ENCODE measurements at places on chromosomes 6 and 20. TPM values are rescaled to one million over a fixed set of nuclear protein-coding genes. Genes with fewer than 3 reads are reported as not detected.

GRCh38 chr6:125570526-125570925 is 178.9 kb upstream of the HEY2 start:
- no peak for DNase-seq

Gene LINC00237
- not detected for polyA plus RNA-seq

Gene GNAS-AS1
- not detected for polyA plus RNA-seq

Gene LGSN
- 0.21 TPM for polyA plus RNA-seq

GRCh38 chr20:49979030-49979832 is 3.5 kb upstream of the SNAI1 start:
- DNase-seq = peak; percentile 66

Gene SIRPB1
- 2.2 TPM for polyA plus RNA-seq

DNA sequence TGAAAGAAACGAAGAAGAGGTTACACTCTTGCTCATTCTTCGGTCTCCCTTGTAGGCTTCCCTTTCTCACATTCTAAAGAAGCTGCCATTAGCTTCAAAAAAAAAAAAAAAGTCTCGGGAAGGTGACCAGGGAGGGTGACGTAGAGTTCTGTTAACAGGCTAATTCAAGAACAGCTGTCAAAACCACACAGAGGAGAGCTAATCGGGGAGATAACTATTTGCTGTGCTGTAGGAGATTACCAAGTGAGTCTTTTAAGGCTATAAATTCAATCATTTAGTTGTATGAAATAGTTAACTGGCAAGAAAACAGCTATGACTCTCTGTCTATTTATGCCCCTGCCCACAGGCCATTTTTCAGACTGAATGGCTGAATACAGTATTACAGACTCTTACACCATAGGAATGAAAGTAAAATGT is 256.8 kb downstream of the SYNE1 start:
- no peak for DNase-seq

DNA sequence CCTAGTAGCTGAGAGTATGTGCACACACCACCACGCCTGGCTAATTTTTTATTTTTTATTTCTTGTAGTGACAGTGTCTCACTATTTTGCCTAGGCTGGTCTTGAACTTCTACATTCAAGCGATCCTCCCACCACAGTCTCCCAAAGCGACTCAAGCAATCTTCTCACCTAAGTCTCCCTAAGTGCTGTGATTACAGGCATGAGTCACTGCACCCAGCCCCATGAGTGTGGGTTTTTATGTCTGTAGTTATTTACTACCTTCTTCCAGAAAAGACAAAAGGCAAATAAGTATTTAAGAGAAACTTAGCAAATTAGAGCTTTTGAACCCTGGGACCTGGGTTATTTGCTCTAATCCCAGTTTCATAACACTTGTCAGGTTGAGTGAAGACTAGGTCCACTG is 92.3 kb upstream of the HCRTR2 start:
- no peak for DNase-seq

Gene ATP6V1G2
- polyA plus RNA-seq = 1.9 TPM

- DNase-seq = no peak
Measured at GRCh38 chr6:19424853-19425252, 412.3 kb upstream of the ID4 start.

- no peak for DNase-seq
Measured at GRCh38 chr6:27139756-27140579, 107.5 kb upstream of the PRSS16 start.

GRCh38 chr6:132887204-132887603 is 72.8 kb downstream of the RPS12 start:
- DNase-seq = no peak

- DNase-seq = no peak
Measured at GRCh38 chr20:46206025-46206424, 87.9 kb downstream of the CD40 start.

- peak; percentile 31 for DNase-seq
Measured at GRCh38 chr6:139173172-139173571, 38.3 kb downstream of the HECA start.

Gene CAGE1
- polyA plus RNA-seq = 0.06 TPM

- no peak for DNase-seq
Measured at GRCh38 chr20:19095762-19096161, 116.7 kb upstream of the SLC24A3 start.

DNA sequence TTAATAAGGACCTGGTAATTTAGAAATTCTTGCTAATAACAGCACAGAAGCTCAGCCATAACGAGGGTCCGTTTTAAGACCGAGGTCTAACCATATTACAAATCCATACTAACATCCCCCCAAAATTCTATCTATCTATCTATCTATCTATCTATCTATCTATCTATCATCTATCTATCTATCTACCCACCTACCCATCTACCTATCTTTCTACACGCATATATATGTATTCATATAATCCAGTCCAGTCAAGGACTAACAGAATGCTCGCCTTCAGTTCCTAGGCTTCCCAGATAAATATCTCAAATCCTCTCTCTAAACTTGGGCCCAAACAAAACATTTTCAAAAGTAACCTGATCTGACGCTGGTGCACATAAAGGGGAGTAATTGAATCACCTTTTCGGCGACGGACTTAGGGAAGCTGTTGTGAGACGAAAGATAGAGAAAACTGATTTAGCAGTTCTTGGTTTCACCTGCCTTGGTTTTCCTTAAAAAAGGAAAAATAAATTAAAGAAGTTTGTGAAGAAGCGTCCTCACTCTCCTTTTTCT is 14.5 kb downstream of the HMGN4 start:
- DNase-seq = no peak

GRCh38 chr20:14055127-14055742 is 59.9 kb downstream of the MACROD2 start:
- DNase-seq = peak; percentile 28

DNA sequence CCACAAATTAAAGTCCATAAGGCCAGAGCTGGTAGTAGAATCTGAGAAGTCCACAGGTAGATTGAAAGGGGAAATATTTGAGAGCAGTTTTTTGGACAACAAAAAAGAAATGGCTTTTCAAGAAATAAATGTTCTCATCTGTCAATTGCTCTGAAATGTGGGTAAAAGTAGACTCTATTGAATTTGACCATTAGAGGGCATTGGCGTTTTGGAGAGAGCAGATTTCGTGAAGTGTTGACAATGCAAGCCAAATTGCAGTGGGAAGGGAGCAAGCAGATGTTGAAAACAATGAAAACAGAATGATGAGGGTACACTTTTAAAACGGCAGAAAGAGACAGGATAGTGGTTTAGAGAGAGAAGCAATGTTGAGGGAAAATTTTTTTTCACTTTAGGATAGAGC is 149.1 kb upstream of the FAM83B start:
- no peak for DNase-seq

GRCh38 chr6:138264372-138264880 is 46.1 kb upstream of the PBOV1 start:
- DNase-seq = no peak

Gene CABLES2
- 1.8 TPM for polyA plus RNA-seq

DNA sequence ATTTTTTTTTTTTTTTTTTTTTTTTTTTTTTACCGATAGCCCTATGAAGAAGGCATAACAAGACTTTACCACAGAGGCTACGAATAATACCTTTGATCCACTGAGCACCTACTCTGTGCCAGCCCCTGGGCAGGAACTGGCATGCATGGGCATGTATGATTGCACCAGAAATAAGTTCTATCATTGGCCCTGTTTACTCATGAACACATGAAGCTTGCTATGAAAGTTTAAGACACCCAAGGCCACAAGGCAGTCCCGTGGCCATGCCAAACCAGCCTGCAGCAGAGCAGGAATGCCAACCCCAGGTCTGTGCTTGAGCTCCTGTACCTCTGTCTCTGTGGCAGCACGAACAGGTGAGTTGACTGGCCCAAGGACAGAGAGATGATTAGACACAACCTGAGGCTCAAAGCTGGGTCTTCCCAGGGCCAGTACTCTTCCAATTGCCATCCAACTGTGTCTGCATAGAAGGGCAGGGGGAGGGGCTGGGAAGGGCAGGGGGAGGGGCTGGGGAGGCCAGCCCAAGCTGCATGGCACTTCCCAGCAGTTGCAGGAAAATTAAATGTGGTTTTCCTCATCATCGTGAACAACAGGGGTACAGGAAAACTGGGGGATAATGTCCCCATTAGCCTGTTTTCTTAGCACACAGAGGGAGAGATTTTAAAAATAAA is 63.5 kb downstream of the LRFN2 start:
- no peak for DNase-seq

Gene SNX14
- 30.1 TPM for polyA plus RNA-seq

Gene SPEF1
- polyA plus RNA-seq = not detected

GRCh38 chr20:13002251-13002650 is 6.5 kb upstream of the SPTLC3 start:
- DNase-seq = no peak

DNA sequence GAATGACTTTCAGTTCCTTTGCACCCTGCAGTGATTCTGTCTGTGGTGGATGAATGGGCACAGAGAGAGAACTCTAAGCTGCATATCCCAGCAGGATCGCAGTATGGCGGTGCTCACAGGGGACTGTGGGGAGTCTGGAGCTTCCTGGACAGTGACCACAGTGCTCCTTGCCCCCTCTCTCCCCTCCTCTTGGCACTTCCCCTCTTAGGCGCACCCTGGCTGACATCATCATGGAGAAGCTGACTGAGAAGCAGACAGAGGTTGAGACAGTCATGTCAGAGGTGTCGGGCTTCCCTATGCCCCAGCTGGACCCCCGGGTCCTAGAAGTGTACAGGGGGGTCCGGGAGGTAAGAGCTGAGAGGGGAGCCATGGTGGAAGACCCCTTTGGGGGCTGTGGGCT is 8.6 kb downstream of the BYSL start:
- DNase-seq = no peak

DNA sequence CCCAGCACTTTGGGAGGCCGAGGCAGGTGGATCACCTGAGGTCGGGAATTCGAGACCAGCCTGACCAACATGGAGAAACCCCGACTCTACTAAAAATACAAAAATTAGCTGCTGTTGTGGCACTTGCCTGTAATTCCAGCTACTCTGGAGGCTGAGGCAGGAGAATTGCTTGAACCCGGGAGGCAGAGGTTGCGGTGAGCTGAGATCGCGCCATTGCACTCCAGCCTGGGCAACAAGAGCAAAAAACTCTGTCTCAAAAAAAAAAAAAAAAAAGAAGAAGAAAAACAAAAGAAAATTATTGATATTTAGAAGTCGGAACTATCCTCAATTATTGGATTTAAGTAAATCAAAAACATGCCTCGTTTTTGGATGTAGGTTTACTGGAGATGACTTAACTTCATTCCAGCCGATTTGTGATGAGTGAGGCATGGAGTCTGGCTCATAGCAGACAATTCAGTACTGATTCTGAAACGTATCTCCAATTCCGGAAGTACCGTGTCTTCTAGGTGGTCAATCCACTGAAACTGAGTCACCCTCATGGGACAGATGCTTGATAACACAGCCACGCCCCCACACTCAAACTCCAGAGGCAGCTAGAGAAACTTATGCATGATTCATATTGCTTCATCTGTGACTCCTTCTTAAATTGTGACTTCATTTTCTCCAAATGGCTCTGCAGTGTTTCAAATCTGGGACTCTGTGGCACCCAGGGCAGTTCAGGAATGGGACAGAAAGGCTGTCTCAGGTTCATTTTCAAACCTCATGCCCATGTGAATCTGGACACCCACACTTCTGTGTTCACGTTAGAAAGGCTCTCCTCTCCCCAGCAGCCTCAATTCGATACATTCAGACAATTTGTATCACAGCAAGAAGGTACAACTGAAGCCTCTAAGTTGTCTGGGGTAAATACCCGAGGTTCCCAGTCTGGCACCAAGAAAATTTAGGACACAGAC is 110.4 kb upstream of the ARMC2 start:
- no peak for DNase-seq

Gene MATN4
- not detected for polyA plus RNA-seq

DNA sequence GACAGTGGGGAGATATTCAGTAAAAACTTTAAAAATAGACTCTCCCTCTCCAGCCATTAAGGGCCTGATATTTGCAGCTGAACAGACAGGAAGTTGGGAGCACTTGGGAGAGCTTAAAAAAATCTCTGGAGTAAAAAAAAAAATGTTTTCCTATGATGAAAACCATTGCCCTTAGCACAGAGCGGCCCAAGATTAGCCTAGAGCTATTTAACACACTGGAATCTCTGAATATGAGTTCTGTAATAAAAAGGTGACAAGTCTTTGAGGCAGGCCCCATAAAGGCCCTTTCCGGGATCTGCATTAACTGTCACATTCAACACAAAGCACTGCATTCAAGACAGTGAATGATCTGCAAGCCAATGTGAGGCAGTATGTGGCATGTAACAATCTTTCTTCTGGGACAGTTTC is 393.7 kb downstream of the ZFAND3 start:
- DNase-seq = no peak

DNA sequence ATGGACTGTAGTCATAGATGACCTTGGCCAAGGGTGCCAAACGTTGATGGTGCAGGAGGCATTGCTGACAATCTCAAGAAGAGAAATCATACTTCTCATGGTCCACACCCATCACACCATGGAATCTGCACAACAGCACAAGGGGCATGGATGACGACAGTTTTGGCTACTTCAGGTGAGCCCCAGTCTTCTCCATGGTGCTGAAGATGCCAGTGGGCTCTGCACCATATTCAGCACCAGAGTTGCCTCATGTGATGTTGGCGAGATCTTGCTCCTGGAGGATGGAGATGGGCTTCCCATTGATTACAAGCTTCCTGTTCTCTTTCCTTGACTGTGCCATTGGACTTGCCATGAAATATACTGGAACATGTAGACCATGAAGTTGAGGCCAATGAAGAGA is 188.9 kb downstream of the NRN1 start:
- no peak for DNase-seq

DNA sequence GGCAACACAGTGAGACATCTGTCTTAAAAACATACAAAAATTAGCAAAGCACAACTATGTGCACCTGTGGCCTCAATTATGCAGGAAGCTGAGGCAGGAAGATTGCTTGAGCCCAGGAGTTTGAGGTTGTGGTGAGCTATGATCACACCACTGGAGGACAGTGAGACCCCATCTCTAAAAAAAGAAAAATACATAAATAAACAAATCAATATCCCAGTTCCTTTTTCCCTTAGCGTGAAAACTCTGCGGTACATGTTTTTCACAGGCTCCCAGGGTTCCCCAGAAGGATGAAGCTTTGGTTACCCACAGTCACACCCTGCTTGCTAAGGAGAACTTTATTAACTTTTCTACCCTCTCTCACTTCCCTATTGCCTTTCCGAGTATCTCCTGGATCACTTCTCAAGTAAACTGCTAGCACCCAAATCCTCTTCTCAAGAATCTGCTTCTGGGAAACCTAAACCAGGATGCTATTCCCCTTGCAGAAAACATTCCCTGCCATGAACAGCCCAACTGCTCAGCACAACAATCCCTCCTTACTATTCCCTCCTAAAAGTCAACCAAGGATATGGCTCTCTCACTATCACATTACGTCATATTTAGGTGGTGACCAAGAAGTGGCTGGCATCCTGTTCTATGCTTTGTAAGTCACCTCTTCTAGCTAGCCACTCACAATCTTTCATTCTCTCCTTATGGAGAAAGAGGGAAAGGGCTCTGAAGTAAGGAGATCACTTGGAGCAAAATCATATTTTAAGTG is 122.4 kb downstream of the IPCEF1 start:
- DNase-seq = no peak
